ENCODE measurements at places on chromosomes 3 and 15.
A peak's percentile ranks its signal among the peaks of the same experiment; 100 is the strongest.

DNA sequence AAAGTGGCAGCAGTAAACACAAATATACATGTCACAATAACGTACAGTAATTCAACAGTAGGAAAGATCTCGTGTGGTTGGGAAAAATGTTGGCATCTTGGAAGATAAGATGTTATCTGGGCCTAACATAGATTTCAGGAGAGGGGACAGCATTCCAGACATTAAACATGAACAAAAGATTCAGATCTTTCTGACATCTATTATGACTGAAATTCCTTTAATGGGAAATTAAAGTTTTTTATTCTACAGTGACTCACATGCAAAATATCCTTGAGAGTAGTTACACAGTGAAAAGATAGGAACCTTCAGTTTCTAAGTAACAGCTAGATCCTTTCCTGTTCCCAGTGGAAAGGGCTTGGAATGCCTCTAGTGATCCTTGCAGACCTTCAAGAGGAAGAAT is 9.2 kb downstream of the NDUFB5 start:
- no peak for DNase-seq

DNA sequence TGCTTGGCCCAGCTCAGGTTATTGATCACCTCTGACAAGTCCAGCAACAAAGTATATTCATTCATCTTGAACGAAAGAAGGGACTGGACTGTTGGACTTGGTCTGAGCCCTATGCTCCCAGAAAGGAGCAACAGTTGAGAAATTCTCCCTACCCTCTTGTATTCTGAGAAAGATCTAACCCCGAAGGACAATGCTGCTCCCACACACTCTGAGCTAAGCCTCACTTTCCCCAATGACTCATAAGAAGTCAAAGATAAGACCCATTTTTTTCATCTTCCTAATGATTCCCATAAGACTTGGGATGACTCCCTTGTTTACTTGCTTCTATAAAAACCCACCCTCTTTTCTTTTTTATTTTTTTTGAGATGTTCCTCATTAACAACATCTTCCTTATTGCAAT is 549.4 kb upstream of the MDFIC2 start:
- no peak for DNase-seq

DNA sequence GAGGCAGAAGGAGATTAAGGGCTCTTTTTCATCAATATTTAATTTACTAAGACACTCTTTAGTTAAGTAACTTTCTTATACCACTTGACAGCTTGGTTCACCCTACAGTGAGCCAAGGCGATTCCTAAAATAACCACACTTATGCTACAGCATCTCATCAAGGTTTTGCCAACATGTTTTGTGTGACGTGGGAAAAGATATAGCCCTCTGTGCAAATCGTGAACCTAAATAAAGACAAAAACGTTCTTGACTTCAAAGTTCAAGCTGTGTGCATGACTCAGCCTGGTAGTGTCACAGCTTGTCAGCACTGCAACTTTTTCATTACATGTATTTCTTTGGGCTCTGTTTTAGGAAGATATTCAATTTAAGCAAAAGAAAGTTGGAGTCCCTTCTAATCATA is 297.0 kb upstream of the EPHA3 start:
- no peak for DNase-seq

- DNase-seq = no peak
Measured at GRCh38 chr3:143526011-143526545, 322.2 kb downstream of the SLC9A9 start.

GRCh38 chr15:93035092-93035915 is 53.7 kb downstream of the RGMA start:
- DNase-seq = no peak

- peak; percentile 83 for DNase-seq
Measured at GRCh38 chr3:45642731-45643152, 46.5 kb upstream of the SACM1L start.

- no peak for DNase-seq
Measured at GRCh38 chr3:10145685-10146084, 4.1 kb downstream of the VHL start.

DNA sequence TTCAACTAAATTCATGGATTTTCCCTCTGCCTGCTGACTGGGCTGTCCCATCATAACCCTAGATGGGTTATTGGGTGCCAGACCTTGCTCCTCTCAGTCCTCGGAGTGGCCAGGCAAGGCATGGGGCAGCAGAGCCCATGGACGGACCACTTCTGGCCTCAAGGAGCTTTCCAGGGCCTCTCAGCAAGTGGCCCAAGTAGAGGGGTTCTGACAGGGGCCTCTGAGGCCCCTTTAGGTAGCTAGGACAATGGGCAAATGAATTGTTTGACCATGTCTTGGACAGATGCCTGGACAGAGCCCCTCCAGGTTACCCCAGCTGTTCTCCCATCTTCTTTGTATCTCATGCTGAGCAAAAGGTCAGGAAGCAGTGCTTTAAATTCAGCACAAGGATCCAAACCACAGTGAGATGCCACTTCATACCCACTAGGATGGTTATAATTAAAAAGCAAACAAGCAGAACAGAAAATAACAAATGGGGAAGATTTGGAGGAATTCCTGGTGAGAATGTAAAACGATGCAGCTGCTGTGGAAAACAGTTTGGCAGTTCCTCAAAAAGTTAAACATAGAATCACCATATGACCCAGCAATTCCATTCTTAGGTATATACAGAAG is 61.6 kb downstream of the SPSB4 start:
- DNase-seq = no peak

DNA sequence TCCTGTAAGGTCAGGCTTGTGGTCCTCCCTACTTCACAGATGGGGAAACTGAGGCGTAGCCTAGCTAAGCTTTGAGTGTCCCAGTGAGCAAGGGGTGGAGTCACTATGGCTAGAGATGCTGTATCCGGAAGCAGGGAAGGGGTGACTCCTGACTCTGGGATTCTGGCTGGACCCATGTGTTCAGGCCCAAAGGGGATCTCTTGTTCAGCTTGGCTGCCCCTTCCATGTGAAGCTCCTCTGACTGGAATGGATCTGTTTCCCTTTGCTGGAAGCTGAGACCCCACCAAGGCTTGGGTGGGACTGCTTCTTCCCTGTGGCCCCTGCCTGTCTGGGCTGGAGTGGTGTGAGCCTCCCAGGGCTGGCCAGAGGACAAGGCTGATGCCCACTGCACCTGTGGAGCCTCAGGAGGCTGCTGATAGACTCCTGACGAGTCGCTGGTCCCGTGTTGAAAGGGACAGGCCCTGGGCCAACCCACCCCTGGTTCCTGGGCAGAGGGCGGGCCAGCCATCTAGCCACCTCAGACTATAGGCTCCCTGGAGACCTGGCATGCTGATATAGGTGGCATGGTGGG is 1.0 kb downstream of the MAPKAPK3 start:
- no peak for DNase-seq

- DNase-seq = no peak
Measured at GRCh38 chr3:50734985-50735384, 60.3 kb downstream of the DOCK3 start.

DNA sequence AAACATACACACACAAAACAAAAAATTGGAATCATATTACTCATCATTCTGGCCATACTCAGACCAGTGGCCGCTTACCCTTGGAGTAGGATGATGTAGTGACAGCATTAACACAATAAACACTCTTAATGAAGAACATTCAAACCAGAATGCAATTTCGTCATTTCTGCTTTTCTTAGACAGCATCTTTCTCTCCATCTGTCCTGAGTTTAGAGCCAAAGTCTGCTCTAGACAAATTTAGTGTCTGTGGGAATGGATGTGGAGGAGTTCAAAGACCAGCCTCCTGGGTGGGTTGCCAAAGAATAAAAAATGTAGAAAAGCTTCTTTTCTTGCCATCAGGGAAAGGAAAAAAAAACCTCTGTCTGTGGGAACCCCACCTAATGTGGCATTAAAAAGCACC is 212.4 kb upstream of the POU1F1 start:
- no peak for DNase-seq

GRCh38 chr15:51077221-51078153 is 17.2 kb downstream of the TNFAIP8L3 start:
- peak; percentile 57 for DNase-seq

DNA sequence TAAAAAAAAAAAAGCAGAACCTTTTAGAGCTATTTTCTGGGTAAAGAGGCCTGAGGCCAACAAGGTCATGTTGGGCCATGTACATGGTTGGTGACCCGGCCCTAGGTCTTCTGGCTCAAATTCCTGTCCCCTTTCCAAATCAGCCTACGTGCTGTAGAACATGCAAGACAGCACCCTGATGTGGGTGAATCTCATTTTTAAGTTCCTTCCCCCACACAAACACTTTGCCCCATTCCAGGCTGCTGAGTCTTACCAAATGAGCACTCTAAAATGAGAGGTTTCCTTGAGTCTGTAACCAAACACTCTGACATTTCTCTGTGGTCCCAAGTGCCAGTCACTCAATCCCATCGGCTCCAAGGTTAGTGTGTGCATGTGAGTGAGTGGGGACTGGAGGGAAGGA is 9.4 kb downstream of the BCL6 start:
- DNase-seq = no peak

DNA sequence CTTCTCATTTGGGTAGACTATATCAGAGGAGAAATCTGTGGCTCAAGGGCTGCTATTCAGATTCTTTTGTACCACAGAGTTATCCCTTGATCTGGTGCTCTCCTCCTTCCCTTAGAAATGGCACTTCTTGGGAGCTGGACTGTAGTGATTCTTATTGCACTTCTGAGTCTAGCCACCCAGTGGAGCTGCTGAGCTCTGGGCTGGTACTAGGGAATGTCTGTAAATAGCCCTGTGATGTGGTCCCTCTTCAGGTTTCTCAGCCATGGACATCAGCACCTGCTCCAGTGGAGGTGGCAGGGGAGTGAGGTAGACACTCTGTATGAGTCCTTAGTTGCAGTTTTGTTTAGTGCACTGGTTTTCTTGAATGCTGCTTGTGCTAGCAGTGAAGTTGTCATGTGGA is 1292.6 kb downstream of the SI start:
- DNase-seq = no peak

DNA sequence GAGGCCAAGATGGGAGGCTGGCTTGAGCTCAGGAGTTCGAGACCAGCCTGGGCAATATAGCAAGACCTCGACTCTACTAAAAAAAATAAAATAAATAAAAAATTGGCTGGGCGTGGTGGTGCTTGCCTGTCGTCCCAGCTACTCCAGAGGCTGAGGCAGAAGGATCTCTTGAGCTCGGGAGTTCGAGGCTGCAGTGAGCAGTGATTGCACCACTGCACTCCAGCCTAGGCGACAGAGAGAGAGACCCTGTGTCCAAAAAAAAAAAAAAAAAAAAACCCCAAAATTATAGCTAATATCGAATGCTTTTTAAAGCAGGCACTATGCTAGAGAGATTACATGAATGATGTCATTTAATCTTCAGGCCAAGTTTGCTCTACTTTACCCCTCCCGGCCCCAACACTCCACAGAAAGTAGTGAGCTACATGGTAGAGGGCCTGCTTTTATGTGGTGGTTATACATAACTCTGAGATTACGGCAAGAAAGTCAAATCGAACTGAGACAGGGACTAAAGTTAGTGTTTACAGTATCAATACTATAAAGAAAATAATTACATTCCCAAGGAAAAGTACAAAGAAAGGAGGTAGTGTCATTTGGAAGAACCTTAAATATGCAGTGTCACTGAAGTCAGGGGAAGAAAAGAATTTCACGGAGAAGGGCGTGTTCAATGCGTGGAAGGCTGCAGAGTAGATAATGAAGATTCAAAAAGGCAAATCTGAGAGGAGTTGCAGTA is 1.1 kb downstream of the ADPGK start:
- DNase-seq = no peak

GRCh38 chr15:37595426-37595970 is 338.9 kb upstream of the TMCO5A start:
- DNase-seq = no peak

DNA sequence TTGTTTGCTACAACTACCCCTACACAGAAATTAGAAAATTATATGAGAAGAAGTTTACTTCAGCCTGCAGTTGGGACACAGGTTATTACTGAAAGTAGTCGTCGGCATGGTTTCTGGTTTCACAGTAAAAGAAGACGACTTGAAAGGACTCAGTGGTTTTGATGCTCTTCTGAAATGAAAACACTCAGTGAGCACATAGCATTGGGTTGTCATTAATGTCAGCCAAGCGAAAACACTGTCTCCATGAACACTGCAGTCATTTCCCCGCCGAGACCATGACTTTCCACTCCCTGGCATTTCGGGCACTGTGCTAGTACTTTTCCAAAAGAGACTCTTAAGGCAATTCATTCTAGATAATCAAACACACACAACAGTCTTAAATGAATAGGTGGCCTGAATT is 69.2 kb upstream of the ICE2 start:
- no peak for DNase-seq

GRCh38 chr15:46304321-46304720 is 669.5 kb downstream of the SQOR start:
- no peak for DNase-seq

- DNase-seq = no peak
Measured at GRCh38 chr15:92808598-92809063, 91.5 kb upstream of the CHD2 start.

DNA sequence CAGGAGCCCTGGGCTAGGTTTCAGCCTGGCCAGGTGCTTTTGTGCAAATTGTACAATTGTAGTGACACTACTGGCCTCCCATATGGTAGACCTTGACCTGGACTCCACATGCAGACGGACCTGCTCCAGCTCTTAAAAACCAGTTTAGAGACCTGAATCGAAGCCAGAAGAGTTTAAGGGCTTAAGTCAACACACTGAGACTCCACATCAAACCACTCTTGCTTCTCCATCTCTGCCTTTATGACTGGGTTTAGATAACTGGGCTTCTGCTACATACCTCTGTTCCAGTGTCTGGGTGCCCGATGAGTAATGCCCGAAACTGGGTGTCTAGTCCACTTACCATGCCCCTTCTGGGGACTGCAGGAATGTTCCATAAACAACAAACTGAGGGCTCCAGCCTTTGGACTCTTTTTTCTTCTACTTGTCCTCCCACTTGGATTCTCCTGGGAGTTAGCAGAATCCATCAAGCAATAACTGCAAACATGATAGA is 32.8 kb downstream of the TMEM212 start:
- no peak for DNase-seq

- DNase-seq = peak; percentile 36
Measured at GRCh38 chr3:48301800-48302166, 31.7 kb downstream of the SPINK8 start.

DNA sequence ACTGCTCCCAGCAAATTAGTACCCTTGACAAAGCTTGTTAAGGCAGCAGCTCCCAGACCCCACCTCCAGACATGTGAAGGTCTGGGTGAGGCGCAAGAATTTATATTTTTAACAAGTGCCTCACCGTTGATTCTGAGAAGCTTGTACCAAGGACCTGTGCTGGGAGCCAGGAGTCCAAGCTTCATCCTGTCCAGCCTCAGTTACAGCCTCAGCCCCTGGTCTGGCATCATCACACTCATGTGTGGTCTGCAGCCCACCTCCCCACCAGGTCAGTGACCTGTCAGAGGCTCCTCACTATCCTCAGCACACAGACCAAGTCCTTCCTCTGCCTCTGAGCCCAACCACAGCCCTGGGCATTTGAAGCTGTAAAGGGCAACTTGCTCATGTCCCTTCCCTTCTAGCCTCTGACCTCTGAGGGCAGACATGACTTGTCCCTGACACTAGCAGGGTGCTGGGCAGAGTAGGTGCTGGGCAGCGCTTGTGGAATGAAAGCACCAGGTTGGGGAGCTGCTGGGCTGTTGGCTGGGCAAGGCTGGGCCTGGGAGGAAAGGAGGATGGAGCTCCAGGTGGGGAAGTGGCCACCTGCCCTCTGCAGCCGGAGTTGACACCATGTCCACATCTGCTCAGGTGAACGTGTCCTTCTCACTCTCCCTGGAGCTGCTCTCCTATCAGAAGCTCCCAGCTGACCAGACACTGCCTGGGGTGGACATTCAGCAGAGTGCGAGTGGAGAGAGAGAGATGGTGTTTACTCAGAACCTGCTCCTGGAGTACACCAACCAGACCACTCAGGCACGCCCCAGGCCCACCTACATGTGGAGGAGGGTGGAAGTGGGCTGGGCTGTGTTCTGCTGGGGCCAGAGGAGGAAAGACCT is 16.9 kb downstream of the ACAA1 start:
- DNase-seq = no peak

- DNase-seq = peak; percentile 56
Measured at GRCh38 chr3:56799251-56799882, 2.4 kb downstream of the ARHGEF3 start.

Measured in left lung (tissue), 14 donors.